NCI-H2081 (cell line): ENCODE measurements at places on chromosomes 4 and X.

DNA sequence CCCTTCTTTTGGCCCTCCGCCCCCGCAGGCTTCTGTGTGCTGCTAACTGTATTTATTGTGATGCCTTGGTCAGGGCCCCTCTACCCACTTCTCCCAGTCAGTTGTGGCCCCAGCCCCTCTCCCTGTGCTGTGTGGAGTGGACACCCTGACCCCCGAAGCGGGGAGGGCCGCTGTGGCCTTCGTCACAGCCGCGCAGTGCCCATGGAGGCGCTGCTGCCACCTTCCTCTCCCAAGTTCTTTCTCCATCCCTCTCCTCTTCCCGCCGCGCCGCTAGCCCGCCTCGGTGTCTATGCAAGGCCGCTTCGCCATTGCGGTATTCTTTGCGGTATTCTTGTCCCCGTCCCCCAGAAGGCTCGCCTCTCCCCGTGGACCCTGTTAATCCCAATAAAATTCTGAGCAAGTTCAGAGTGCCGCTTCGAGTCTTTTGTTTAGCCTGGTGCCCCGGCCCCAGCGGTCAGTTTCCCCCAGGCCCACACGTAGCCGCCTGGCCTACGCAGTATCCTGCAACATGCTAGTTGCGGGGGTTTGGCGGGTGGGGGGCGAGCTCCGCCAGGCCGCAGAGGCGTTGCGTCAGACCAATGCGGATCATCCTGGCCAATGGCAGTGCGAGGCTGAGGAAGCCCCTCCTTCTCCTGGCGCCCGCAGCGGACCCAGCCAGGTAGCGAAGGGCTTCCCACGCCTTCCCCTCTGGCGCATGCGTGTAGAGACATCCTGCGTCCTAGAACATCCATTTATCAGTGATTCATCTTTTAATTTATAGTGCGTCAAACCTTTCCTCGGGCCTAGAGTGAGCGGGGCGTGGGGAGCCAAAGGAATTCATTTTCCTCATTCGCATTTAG lies 5.6 kb upstream of the KANTR start:
- peak; percentile 92 for DNase-seq

DNA sequence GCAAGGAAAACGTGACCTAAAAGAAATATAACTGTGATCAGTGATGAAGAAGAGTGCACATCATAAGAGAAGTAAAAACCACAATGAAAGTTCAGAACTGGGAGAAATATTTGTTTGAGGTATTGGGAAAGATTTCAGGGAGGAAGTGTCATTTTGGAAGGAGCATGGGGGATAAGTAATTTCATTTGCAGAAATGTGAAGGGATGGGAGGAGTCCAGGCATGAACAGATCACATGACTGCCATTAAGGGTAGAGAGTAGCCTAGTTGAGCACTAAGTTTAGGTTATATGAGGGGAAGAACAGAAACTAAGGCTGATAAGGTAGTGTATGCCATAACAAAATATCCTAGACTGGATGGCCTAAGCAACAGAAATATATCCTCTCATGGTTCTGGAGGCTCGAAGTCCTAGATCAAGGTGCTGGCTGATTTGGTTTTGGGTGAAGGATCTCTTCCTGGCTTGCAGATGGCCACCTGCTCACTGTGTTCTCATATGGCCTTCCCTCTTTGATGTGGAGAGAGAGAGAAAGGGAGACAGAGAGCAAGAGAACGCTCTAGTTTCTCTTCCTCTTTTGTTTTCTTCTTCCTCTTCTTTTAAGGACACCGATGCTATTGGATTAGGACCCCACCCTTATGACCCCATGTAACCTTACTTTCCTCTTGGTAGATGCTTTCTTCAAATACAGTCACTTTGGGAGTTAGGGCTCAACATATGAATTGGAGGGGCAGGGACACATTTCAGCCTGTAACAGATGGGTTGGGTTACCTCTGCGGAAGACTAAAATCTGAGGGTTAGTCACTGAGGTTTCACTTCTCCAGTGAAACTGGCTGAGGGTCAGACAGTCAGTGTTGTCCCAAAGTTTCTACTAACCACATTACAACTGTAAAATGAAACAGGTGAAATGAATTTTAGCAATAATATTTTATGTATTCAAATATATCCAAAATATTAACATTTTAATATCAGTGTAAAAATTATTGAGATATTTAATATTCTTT lies 77.9 kb downstream of the EGF start:
- no peak for DNase-seq

DNA sequence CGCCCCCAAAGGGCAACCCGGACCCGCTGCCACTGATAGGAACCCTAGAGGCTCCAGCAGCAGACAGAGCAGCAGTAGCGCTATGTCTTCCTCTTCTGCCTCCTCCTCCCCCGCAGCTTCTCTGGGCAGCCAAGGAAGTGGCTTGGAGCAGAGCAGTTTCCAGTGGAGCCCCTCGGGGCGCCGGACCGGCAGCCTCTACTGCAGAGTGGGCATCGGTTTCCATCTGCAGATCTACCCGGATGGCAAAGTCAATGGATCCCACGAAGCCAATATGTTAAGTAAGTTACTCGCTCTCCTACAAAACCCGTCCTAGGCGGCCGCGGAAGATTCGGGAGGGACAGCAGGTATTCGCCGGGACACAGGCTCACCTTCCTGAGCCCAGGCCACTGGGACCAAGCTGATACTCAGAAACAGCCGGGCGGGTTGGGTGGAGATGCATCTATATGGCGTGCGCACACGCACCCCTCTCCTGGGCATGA lies 477 bp downstream of the FGF5 start:
- no peak for DNase-seq

DNA sequence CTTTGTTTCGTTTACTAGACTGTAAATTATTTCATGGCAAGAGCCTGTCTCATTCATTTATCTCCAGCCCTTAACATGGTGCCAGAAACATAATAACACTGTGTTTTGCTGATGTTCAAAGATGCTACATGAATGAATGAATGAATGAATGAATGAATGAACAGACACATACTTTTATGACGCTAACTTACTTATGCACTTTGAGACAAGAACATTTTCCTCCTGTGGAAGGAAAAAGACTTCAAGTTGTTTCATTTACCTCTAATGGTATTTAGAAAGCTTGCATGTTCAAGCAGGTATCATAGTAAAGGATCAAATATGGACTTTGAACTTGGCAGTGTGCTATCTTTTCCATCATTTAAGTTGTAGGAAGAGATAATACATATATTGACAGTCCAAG lies 131.6 kb downstream of the GLRA2 start:
- DNase-seq: no peak

DNA sequence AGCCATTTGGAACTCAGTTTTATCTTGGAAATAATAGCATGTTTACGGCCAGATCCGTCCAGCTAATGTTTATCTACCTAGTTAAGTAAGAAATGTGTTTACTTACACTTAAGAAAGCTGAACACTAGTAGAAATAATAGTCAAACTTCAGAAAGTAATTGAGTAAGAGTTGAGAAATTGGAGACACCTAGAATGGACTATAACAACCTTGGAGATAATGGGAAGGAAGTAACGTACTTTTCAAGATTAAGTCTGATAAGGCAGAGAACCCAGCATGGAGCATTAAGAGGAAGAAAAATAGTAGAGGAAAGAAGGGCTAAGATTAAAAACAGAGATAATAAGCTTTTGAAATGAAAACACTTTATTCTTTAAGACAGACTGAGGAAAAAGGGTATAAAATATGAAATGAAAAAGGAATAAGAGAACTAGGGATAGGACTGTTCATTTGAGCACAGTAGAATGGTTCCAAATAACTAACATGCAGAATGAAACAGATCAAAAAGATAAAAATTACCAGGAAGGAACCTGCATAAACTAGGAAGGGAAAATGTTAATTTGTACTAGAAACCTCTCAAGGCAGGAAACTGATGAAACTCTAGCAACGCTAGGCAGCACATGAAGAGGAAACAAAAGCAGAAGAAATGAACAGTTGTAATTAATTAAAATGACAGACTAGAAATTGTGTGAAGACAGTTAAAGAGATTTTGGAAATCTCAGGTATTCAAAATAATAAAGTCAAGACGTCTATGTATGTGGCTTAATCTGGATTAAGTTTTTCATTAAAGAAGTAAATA lies 71.7 kb downstream of the FBXW7 start:
- no peak for DNase-seq

- no peak for DNase-seq
These were observed 56.8 kb upstream of the PRDX4 start for GRCh38 chrX:23610495-23610894.

GRCh38 chrX:38717871-38718270 lies 83.4 kb upstream of the MID1IP1 start:
- no peak for DNase-seq

DNA sequence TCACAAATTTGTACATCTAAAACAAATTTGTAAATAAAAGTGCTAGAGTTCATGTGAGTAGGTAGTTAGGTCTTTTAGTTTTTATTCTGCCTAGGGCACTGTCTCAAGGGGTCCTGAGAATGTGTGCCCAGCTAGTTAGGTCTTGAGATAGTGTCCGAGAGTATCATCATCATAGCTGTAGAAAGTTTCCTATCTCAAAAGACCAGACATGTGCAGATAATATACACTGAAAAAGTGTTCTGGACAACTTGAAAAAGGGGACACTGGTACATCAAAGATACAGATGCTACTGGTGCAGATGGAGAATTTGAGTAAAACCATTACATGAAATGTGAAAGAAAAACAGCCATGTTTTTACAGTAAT lies 1.8 kb upstream of the ZCCHC4 start:
- DNase-seq: no peak

- no peak for DNase-seq
These were observed 332.4 kb downstream of the BCOR start for GRCh38 chrX:39765327-39765726.

GRCh38 chr4:88283661-88284438 lies 511 bp downstream of the PPM1K start:
- DNase-seq: peak; percentile 28

- DNase-seq: no peak
These were observed 70.9 kb upstream of the STOX2 start for GRCh38 chr4:183834252-183834651.

- no peak for DNase-seq
These were observed 15.7 kb downstream of the LNX1 start for GRCh38 chr4:53575552-53575951.

GRCh38 chrX:55039471-55039870 lies 8.7 kb upstream of the ALAS2 start:
- DNase-seq: no peak

GRCh38 chrX:48522291-48522690 lies 683 bp downstream of the EBP start:
- DNase-seq: no peak

- no peak for DNase-seq
These were observed 11.8 kb downstream of the PPP4R3C start for GRCh38 chrX:27451324-27451723.

GRCh38 chr4:159070742-159071141 lies 32.1 kb upstream of the RAPGEF2 start:
- no peak for DNase-seq

DNA sequence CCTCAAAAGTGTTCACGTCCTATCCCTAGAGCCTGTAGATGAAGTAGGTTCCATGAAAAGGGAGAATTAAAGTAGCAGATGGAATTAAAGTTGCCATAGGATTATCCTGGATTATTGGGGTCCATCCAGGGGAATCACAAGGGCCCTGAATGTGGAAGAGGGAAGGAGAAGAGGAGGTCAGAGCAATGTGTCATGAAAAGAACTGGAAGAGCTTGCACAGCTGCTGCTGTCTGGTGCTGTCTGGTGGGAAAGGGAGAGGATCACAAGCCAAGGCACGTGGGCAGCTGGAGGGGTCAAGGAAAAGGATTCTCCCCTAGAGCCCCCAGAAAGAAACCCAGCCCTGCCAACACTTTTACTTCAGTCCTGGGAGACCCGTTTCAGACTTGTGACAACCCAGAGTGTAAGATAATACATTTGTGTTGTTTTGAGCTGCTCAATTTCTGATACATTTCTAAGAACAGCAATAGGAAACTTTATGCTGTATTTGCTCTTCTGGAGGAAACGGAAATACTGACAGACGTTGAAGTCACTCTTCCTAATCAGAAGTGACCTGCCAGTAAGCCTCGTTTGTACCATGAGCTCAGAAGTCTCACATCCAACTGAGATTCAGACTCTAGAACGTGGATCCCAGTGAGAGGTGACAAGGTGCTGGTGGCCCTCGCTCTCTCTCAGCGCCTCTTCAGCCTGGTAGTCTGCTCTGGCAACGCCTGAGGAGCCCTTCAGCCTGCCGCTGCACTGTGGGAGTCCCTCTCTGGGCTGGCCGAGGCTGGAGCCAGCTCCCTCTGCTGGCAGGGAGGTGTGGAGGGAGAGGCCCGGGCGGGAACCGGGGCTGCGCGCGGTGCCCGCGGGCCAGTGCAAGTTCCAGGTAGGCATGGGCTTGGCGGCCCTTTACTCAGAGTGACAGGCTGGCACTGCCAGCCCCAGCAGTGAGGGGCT lies 34.7 kb upstream of the ENPP6 start:
- no peak for DNase-seq

DNA sequence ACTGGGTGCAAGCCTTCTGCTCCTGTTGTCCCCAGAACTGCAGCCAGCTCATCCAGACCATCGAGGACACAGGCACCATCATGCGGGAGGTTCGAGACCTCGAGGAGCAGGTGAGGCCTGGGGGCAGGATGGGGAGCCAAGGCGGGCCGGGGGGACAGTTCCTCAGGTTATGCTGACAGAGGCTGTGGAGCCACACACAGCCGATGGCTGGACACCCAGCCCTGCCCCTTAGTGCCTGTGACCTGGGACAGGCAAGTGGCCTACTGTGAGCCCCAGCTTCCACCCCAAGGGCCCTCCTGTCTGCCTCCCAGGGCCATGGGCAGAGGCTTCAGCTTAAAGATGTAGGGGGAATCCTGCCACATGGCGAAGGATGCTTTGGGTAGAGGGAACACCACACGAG lies 14.3 kb downstream of the CCDC22 start:
- DNase-seq: no peak

DNA sequence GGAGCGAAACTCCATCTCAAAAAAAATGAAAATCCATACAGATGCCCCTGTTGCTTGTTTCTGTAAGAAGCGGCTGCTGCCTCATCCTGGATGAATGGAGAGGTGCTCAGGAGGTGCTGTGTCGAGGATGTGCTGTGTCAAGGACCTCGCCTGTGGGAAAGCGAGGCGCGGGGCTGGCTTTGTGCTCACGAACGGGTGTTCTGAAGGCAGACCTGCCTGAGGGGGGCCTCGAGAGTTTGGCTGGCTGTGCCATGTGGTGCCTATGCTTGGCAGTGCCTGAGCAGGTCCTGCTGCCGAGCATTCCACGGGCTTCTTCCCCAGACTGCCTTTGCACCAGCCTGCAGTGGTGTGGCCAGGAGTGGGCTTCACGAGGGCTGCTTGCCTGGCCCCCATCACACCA lies 61.5 kb downstream of the NSD2 start:
- DNase-seq: no peak

DNA sequence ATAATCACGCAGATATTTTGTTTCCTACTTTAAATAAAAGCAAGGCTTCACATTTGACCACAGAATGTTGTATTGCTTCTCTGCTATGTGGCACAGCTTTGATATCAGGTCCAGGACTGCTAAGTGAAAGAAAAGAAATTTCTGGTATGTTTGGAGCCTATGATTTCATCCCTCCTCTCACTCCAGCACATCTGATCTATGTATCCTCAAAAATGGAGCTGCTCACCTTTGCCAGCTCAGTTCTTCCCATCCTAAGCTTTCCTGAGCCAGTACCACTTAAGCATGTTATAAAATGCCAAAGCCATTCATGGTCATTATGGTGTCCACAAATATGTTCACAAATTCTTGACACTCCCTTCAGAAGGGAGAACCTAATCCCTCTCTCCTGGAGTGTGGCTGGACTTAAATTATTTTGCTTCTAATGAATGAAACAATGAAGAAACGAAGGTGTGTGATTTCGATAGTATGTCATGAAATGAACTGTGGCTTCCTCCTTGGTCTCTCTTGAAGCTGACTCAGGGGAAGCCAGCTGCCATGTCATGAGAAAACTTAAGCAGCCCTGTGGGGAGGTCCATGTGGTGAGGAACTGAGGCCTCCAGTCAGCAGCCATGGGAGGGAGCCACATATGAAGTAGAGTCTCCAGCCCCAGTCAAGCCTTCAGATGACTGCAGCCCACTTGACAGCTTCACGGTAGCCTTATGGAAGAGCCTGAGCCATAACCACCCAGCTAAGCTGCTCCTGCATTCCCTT lies 207.7 kb downstream of the MGST2 start:
- no peak for DNase-seq
